ENCODE measurements at places on chromosomes 7 and 10.

GRCh38 chr10:49330127-49330665 lies 31.2 kb downstream of the C10orf71 start:
- DNase-seq = no peak

GRCh38 chr10:24824536-24824935 lies 100.8 kb upstream of the ARHGAP21 start:
- DNase-seq = no peak

- no peak for DNase-seq
These were observed 105.6 kb upstream of the COL1A2 start for GRCh38 chr7:94289071-94289470.

GRCh38 chr10:5975641-5976473 lies 1.5 kb downstream of the IL15RA start:
- DNase-seq = peak; percentile 22
